Heart left ventricle (tissue), 16 donors: ENCODE measurements at places on chromosomes 2 and 18. TPM values are rescaled to one million over a fixed set of nuclear protein-coding genes. Genes with fewer than 3 reads are reported as not detected.
A peak's percentile ranks its signal among the peaks of the same experiment; 100 is the strongest.

- DNase-seq = no peak
Observed at GRCh38 chr2:17863539-17863938, 14.9 kb upstream of the KCNS3 start.

DNA sequence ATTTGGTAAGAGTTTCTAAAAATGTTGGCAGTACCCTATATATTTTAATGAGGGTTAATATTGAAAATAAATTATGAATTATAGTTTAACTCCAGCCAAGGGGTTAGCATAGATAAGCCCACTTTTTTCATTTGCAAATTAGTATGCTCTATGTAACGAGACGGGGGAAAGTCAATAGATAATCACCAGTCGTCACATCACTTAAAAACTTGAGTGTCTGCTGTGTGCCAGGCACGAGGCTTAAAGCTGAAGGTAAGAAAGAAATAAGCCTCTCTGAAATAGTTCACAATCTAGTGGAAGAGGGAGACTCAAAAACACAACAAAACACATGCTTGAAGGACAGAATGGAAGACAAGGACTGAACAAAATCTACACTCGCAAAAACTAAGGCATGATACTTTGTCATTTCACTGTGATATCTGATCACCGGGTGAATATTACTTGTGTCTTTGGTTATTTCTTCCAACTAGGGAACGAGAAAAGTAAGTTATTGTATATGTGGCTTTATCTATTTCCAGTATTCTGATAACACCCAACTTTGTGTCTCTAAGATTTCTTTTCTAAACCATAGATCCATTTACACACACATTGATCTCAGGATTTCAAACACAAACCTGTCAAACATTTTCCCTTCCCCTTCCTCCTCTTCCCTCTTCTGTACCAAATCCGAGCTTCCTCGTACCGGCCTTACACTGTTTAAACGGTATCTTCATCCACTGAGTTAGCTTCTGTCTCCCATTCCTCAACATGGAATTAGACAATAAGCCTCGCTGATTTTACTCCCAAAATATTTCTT, 199.1 kb downstream of the PIEZO2 start:
- no peak for DNase-seq

The SNORC gene
- 0.38 TPM for total RNA-seq

- no peak for DNase-seq
Observed at GRCh38 chr18:36298126-36298741, 721 bp downstream of the FHOD3 start.

DNA sequence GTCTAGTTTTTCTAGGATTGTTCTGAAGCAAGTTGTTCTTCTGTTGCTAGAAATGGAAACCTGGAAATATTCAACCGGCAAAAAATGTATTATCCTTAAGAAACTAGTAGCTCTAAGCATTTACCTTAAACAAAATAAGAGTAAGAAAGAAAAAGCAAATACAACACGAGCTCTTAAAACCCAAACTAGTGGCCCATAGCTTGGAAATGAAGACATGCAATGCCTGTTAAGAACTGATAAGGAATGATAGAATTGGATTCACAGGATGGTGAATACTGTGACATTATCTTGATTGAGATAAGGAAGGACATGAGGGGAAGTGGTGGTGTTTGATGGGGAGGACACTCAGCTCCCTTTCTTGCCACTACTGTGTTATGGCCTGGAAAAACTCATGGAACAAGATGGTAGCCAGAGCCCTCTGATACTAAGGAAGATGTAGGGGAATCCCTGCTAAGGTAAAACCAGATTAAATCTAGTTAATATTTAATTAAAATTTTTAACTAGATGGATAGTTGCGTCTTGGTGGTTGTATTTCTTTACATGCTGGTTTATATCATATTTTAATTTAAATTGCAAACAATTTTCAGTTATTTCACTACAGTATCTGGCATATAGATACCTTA, 193.8 kb downstream of the LPIN1 start:
- no peak for DNase-seq

GRCh38 chr2:20016346-20016745, 3.9 kb upstream of the MATN3 start:
- no peak for DNase-seq

- no peak for DNase-seq
Observed at GRCh38 chr2:74746480-74746879, 87.4 kb upstream of the HK2 start.

GRCh38 chr2:66456183-66457041, 21.5 kb downstream of the MEIS1 start:
- no peak for DNase-seq

The CD8B2 gene
- not detected for total RNA-seq

GRCh38 chr2:189300916-189301315, 121.4 kb upstream of the COL5A2 start:
- DNase-seq = no peak

DNA sequence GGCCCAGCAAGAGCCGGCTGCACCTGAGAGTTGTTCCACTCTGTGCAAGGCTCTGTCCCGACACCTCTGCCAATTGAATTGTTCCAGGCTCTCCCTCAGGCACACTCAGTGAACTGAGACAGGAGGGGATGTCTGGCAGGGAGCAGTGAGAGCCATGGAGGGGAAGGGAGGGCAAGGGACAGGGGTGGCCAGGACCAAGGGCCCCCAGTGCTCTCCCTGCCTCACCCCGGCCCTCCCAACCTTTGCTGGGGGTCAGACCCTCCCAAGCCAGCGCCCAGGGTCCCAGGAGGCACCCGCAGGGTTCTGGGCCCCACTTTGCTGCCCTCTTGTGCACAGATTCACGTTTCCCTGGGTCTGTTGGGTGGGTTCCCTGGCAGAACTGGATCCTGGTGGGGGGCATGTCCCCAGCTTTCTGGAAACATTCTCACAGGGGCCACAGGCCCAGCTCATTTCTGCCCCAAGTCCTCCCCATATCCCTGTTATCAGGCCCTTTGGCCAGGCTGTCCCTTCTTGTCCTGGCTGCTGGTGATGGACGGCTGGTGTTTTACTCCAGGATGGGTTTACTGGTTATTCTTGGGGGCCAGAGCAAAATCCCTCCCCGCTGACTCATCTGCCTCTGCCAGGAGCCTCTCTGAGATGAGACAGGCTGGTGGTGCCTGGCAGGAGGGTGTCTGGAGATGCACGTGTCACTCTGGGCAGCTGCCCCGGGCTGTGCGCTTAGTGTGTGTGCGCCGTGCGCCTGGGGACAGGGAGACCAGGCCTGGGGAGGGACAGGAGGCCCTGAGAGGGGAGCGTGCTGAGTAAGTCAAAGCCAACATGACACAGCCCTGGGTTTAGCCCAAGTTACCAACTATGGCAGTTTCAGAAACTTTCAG, 136.5 kb upstream of the CTDP1 start:
- peak; percentile 82 for DNase-seq

DNA sequence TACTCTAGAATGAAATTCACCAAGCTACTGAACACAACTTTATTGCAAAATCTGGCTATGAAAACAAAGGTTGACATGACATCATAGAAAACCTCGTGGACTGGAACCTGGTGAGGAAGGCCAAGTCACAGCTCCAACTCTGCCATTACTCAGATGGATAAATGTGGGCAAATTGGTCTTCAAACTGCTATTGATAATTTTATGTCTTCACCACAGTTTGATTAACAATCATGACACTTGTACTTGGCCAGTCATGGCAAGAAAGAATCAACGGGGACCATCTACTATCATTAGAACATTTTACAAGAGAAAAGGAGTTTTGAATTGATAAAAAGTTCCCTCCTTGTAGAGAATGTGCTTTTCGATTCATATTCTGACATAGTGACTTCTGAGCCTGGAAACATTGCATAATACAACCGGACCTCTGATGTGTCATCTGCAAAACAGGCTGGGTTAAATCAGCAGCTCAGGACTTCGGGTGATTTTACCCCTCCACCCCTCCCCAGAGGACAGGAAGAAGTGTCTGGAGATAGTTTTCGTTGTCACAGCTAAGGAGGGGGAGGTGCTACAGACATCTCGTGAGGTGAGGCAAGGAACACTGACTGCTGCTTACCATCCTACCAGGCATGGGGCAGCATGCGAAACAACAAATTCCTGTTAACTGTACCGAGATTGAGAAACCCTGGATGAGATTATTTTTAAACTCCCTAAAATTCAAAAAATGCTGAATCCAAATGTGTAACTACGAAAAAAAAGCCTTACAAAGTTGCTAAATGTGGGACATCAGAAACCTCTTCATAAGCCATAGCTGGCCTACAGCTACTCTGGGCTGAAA, 8.4 kb downstream of the L3MBTL4 start:
- no peak for DNase-seq

DNA sequence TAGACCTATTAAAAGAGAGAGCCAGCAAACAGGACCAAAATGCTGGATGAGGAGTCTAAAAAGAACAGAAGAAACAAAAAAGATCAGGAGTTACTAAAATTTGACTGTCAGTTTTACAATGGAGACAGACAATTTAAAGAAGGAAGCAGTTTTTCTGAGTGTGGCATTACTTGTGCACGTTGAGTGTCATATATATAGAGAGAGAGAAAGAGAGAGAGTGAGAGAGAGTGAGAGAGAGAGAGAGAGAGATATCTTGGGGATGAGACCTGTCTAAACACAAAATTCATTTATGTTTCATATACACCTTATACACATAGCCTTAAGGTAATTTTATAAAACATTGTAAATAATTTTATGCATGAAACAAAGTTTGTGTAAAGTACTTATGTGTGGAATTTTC, 2.1 kb upstream of the GALNT3 start:
- no peak for DNase-seq

DNA sequence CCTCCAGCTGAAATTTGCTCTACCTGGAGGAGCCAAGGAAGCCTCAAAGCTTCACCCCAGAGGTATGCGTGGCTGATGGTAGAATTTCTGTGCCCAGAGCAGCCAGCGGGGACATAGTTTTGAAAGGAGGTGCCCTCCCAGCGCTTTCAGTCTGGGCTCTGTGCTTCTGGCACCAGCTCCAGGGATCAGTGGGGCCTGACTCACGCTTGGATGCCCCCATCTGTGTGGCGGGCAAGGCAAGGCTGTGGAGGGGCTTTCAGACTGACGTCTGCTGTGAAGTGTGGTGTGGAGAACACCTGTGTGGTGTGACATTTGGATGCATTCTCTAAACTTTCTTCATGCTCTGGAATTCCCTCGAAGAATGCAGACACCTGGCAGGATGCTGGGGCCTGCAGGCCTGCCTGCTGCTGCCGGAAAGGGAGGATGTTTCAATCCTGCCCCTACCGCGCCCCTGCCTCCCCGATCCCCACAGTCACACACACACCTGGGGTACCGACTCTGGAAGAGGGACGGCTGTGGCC, 84.1 kb downstream of the CTIF start:
- DNase-seq = no peak

DNA sequence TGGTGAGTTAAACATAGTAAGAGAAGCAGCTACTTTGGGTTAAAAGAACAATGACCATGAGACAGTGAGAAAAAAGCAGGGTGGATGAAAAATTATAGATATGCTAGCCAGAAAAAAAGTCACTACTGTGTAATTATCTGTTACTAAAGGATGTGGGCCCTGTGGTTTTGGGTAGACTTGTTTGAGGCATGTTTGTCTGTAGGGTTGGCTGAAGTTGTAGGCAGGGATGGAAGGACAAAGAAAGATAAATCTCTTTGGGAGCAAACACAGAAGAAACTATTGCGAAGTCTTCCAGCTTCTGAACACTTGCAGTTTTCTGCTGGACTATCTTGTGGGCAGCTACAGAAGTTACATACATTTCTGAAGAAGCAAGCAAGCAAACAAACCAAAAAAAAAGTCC, 28.2 kb downstream of the RND3 start:
- no peak for DNase-seq

DNA sequence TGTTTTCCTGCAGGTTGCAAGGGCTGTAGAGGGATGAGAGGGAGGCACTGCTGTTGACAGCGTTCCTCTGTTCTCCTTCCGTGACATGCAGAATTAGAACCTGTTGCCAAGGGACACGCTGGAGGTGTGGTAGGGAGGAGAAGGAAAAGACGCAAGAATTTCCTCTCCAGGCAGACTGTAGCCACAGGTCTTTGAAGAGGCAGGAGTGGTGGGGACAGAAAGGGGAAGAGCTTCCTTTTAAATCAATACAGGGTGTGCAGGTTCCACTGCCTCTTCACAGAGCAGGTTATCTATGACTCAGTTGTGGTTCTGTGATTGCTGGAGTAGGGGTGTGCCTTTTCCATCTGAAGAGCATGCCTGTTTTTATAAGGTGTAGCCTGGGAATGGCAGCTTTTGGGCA, 133.0 kb downstream of the WDSUB1 start:
- no peak for DNase-seq

GRCh38 chr2:173472112-173472511, 117.4 kb downstream of the CDCA7 start:
- DNase-seq = no peak

- no peak for DNase-seq
Observed at GRCh38 chr2:53211201-53211774, 556.3 kb upstream of the CHAC2 start.

- DNase-seq = no peak
Observed at GRCh38 chr2:38723173-38723572, 28.0 kb downstream of the SRSF7 start.

DNA sequence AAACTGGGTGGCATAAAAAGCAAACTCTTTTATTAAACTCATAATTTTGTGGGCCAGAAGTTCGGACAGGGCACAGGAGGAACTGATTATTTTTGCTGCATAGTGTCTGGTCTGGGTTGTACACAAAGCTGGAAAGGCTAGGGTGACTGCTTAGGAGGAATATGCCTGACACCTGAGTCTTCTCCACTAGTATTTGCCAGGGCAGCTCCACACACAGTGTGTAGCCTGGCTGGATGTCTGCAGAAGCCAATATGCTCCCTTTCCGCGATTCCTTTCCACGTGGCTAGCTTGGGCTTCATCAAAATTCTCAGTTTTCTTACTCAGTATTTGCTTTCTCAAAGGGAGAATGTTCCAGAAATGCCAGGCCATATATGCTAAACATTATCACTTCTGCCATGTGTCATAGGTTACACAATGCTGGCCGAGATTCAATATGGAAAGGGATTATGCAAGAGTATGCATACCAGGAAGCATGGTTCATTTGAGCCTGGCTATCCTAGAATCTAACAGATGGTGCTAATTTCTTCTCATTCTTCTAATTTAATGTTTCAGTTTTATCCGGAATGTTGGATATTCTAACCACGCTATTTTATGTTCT, 142.7 kb upstream of the DOK6 start:
- DNase-seq = no peak

The HOXD4 gene
- 0.17 TPM for total RNA-seq

- no peak for DNase-seq
Observed at GRCh38 chr2:122883849-122884248, 1128.4 kb downstream of the TSN start.

The SERPINB3 gene
- total RNA-seq = not detected

The RIF1 gene
- total RNA-seq = 14.1 TPM

DNA sequence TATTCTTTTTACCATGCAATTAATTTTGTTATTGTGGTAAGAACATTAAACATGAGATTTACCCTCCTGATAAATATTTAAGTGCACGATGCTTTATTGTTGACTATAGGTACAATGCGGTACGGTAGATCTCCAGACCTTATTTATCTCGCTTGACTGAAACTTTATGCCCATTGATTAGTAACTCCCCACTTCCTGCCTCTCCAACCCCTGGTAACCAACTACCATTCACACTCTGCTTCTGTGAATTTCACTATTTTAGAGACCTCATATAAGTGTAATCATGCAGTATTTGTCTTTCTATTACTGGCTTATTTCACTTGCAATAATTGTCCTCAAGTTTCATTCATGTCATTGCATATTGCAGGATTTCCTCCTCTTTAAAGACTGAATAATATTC, 195.7 kb upstream of the ID2 start:
- no peak for DNase-seq
